ENCODE measurements at places on chromosomes 7 and 10. TPM values are rescaled to one million over a fixed set of nuclear protein-coding genes. Genes with fewer than 3 reads are reported as not detected.

DNA sequence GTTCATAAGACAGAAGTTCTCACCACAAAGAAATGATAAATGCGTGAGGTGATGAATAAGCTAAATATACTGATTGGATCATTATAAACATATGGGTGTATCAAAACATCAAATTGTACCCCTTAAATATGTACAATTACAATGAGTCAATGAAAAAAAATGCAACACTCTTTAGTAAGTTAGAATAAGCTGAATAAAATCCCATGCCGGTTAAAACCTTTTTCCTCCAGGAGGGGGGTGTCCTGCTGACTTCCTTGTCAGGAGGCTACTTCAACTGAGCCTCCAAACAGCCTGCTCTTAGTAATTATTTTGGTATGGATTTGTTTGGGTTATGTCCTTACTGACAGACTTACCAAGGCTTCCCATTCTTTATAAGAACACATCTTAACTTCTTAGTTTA lies 649.1 kb downstream of the INHBA start:
- DNase-seq, result no peak

DNA sequence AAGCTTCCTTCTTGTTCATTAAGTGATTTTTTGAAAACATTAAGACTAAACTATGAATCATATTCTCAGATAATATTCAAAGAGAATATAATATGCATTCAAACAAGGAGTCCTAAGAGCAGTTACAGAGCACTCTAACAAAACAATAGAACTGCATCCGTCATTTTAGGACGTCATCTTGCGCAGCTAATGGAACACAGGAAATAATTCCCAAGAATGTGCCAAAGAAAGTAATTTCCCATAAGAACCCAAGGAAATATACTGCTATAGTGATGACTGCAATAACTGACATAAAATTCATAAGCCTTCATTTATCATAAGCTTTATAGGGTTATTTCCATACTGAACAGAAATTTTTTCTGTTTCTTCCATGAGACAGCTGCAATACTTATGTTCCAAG lies 28.3 kb upstream of the CASD1 start:
- DNase-seq, result no peak

DNA sequence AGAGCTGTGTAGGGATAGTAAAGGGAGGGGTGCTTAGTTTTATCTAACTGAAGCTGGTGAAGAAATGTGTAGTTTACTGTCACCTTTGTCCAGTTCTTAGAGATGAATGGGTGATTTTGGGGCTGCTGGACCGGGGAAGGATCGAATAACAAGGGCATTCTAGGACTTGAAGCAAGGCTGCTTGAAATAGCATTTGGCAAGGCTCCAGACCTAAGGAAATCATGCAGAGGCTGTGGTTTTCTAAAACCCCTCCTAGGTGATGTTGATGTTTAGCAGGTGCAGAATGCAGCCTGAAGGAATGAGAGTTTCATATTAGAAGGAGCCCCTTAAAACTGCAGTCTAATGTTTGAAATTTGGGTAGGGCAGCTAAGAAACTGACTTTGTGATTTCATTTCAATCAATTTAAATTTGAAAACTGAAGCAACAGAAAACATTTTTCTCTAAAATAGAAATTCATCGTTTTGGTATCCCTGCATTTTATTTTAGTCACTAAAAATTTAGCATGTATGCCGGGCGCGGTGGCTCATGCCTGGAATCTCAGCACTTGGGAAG lies 68.5 kb downstream of the TET1 start:
- no peak for DNase-seq

GRCh38 chr7:105003275-105003674 lies 10.7 kb upstream of the KMT2E start:
- peak; percentile 69 for DNase-seq

GRCh38 chr7:102170393-102170970 lies 116.2 kb upstream of the SH2B2 start:
- DNase-seq, result no peak

Gene PODXL
- 68.5 TPM for total RNA-seq

Gene GDF2
- not detected for total RNA-seq

Gene VAX1
- 2.9 TPM for total RNA-seq

Gene HSPA12A
- total RNA-seq, result 177 TPM

Gene FAM25A
- not detected for total RNA-seq

Gene CUX1
- 94.0 TPM for total RNA-seq

Gene PLAU
- total RNA-seq, result 1.00 TPM

Gene AKR1D1
- total RNA-seq, result not detected

Gene KCNIP2
- 130 TPM for total RNA-seq

Gene NODAL
- not detected for total RNA-seq
